T-helper 2 cell treated with Interferon-gamma antibody and Interleukin-4, amounts not matched to agents 5 μg/mL and 100 μg/mL, for 36 hours (primary cell): ENCODE measurements at places on chromosomes 5 and 9.
A peak's percentile ranks its signal among the peaks of the same experiment; 100 is the strongest.

- no peak for DNase-seq
Observed at GRCh38 chr9:119938871-119939270, 569.6 kb upstream of the BRINP1 start.

DNA sequence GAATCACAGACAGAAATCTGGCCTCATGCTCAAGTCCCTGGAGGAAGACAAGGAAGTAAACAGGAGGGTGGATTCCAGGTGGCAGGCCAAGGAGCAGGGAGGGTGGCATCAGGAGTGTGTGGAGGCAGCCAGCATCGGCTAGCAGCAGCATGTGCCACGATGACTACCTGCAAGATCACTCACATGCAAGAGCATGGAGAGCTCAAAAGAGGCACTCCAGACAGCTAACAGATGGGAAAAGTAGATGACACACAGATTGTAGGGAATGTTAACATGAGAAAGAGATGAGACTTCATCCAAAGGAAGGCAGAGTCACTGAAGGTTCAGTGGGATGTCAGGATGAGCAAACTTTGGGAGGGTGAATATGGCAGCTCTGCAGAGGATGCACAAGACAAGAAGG lies 104.3 kb downstream of the SEMA5A start:
- DNase-seq, result no peak

GRCh38 chr5:101364469-101364868 lies 461.4 kb upstream of the ST8SIA4 start:
- no peak for DNase-seq

GRCh38 chr9:100739208-100739607 lies 161.3 kb downstream of the CAVIN4 start:
- DNase-seq, result no peak

DNA sequence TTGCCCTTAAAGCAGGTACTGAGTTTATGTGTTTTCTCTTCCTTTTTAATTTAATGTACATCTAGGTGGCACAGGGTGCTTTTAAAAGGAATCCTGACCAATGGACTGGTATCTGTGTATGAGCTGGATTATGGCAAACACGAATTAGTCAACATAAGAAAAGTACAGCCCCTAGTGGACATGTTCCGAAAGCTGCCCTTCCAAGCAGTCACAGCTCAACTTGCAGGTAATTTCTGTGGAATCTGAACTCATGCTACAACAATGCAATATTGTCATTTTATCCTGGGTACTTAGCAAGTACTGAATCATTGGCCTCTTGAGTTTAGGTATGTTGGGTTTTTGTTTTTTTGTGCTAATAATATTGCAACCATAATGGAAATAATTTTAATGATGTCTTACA lies 14.4 kb upstream of the TMOD1 start:
- no peak for DNase-seq

DNA sequence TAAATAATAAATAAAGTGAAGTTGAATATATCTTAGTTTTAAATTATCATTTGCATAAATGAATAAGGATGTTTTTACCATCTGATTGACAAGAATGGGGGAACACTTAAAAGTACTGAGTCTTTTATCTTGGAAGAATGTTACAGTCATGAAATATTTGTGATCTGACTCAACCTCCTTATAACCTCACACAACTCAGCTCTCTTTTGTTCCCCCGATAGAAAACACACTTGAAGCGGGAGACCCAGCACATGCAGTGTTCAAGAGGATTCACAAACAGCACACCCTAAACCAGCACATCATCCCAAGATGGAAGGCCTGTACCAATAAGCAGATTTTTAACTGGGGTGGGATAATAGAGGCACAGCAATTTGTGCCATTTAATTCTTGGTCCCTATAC lies 15.5 kb downstream of the BAAT start:
- DNase-seq, result no peak

DNA sequence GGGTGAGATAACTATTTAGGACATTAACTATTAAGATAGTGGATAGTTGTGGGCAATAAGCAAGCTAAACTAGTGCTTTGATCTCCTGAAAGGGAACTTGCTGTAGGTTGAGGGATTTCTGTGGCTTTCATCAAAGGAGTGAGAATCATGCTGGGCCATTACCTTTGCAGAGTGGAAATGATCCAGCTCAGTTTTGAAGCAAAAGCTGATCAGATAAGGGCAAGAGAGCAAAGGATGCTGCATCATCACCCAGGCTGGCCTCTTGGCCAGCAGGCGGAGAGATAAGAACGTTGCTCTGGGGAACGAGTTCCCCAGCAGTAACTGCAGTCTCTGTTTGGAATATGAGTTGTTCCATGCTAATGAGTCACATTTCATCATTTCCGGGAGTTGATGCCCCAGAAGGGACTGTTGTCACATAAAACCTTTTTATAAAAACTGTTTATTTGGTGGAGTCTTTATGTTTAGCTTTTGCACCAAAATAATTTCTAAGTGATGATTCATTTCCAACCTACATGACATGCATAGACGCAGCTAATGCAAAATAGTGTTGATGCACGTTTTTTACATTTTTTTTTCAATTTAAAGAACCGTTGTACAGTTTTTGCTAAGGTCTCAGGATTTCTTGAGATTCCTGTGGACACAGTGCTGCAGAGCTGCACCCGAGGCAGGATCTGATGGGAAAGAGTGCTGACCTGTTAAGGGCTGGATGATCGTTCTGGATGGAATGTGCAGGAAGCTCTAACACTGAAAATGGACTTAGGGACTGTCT lies 99.3 kb downstream of the ACTBL2 start:
- DNase-seq, result peak; percentile 78

- no peak for DNase-seq
Observed at GRCh38 chr5:77483682-77484081, 8.4 kb downstream of the WDR41 start.

- DNase-seq, result no peak
Observed at GRCh38 chr9:9246726-9247125, 1366.1 kb downstream of the PTPRD start.

DNA sequence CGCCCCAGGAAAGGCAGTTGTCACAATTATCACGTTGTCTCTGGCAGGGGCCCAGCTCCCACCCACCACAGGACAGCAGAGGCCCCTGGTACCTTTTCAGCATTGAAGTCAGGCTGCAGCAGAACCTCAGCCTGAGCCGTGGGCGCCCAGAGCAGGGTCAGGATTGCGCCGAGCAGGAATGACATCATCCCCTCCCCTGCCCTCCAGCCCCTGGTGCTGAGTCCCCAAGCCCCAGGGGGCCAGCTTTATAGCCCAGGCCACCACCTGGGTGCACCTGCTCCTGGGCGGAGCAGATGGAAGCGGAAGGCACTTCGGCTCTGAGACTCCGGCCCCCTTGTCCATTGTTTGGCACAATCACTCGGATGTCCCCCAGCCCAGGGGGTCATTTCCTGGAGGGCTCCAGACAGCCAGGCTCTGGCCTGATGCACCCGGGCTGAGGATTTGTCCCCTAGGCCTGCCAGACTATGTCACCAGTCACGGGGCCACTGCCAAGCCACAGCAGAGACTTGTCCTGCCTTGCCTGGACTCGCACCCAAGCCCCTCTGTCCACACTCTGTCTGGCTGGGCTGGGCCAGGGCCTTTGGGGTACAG lies at the start of gene LCN15:
Gene LCN15 (minus strand): TSS at position 218 of the 591 bp plus-strand sequence. CDS start 30 bp downstream, at position 188.
- no peak for DNase-seq

GRCh38 chr5:228886-229285 lies 10.8 kb downstream of the SDHA start:
- DNase-seq, result no peak

- no peak for DNase-seq
Observed at GRCh38 chr5:171246231-171246630, 62.8 kb upstream of the TLX3 start.

DNA sequence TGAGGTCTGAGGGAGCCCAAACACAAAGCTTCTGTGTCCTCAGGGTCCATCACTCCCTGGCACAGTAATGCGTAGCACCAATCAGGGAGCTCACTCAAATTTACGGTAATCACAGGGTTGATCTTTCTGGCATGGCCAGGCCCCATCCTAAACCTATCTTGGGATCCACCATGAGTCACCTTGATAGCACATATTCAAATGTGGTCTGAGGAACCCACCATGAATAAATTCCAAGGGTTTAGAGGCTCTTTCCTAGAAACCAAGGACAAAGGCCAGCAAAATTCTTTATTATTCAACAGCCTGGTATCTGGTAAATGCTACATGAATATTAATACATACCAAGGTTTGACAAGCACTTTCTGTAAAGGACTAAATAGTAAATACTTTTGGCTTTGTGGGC lies 254.5 kb downstream of the TLR4 start:
- DNase-seq, result no peak

DNA sequence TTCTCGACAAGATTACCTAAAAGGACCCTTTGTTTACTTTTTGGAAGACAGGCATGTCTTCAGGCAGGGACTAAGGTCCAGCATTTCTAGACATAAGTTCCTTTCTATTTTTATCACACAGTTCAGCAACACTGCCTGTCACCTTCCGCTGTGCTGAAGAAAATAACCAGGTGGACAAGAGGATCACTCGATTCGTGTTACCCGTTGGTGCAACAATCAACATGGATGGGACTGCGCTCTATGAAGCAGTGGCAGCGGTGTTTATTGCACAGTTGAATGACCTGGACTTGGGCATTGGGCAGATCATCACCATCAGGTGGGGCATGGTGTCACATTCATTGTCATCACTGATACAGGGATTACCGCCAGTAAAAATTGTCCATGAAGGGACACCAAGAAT lies 85.6 kb upstream of the PLPP6 start:
- DNase-seq, result no peak

DNA sequence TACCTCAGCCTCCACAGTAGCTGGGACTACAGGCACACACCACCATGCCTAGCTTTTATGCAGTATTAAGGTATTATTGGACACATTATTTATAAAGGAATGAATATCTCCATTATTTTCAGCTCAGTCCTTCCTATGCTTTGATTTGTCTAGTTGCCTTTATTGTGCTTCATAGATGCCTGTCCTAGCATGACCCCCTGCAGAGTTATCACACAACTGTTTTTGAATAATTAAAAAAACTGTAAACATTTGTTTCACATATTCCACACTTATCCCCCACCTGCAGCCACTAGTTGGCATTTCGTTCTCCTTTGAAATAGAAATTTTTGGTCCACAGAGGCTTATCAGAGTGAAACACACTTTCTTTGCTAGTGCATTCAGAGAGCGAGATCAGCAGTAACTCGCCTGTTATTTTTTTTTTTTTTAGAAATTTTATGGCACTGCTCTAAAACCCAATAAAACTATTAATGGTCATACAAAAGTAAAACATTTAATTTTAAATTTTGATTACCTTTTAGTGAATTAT lies 151.8 kb upstream of the RASA1 start:
- DNase-seq, result no peak

DNA sequence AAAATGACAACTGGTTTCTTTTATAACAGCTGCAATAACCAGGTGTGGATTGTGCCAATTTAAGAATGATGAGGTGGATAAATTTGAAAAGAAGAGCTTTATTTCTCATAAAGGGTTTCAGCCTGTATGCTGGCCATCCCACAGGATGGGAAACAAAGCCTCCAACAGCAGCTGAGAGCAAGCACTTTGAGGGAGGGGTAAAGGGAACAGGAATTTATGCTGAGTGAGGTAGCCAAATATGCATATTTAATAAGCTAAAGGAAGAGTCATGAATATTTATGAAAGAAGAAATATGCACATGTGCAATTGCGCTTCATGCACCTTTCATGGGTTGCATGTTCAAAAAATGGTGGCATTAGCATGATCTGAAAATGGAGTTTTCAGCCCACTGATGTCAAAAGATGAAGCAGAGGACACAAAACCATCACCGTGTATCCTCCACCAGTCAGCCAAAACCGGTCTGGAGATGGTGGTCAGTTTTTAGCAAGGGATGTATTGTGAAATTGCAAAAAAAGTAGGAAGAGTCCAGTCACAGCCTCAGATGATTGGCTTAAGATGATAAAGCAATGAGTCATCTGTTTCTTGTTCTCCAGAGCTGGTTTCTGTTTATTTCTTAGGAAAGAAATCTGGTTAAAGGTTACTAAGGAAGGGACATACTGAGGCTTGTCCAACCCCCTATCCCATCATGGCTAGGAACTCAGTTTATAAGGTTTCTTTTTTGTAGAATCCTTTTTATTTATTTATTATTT lies 47.9 kb downstream of the DEPDC1B start:
- no peak for DNase-seq

DNA sequence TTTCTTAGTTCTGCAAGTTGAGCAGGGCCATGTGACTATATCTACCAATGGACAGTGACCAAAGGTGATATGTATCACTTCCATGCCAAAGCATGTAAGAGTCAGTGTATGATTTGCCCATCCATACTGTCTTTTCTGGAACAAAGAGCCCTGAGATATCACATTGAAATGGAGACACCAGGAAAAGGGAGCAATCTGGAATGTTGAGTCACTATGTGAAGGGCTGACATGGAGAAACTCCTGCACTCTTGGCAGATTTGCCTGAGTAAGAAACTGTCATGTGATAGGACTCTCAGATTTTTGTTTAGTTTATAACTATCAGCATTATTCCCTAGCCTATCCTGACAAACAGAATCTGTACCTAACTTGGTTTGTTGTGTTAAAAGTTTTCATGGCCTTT lies 29.8 kb upstream of the TMEM161B start:
- no peak for DNase-seq

DNA sequence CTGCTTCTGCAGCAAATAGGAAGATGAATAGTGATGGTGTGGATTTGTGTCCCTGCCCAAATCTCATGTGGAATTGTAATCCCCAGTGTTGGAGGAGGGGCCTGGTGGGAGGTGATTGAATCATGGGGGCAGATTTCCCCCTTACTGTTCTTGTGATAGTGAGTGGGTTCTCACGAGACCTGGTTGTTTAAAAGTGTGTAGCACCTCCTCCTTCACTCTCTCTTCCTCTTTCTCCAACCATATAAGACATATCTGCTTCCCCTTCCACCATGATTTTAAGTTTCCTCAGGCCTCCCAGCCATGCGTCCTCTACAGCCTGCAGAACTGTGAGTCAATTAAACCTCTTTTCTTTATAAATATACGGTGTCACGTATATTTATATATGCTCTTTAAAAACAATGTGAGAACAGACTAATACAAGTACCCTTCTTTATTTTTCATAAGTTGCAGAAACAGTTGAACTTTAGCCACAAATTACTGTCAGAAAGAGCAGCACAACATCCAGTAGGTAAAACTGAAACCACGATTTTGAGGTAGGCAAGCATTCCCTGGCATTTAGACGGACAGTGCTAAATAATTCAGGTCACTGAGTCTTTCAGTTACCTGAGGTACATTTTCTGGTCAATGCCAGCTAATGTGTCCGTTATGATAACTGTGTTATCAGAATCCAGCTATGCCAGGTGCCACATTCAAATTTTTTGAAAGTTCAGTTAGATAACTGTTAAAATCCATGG lies 79.3 kb upstream of the SPEF2 start:
- DNase-seq, result no peak

DNA sequence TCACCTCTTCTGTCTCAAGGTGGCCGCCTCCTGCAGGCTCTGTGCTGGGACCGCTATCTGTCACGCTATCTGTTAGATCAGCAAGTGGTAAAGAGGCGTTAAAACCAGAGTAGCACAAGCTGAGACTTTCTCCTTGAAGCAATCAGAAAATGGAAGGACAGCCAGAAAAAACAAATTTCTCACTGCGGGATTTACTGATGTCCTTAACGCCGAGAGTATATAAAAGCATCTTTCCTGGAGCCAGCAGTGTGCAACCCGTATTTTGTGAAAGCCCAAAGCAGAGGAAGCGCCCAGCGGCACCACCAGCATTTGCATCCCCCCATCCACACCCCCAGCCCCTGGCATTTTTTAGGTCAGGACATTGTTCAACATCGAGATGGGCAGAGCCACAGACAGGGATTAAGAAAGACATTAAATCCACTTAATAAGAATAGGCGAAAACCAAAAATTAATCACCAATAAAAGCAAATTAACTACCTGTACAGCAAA lies 48.6 kb downstream of the DUSP1 start:
- DNase-seq, result no peak
